ENCODE measurements at places on chromosomes 3 and 15.

GRCh38 chr3:133882986-133883586 lies 12.6 kb downstream of the RAB6B start:
- no peak for DNase-seq

GRCh38 chr3:162092751-162093150 lies 596.1 kb downstream of the OTOL1 start:
- no peak for DNase-seq

DNA sequence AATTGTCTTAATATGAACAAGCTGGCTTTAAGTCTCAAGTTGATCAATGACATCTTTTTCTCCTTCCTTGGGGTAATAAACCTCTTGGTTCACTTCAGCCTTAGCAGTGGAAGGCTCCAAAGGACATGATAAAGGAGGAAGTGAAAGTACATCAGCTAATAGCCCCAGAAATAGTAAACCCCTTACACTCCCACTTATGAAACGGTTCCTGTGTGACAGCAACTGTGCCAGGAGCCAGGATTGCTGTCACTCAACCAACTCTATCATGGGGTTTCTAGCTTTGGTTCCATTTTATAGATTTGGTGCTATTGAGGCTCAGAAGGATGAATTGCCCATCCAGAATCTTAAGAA lies 216.7 kb downstream of the ABHD5 start:
- DNase-seq, result no peak

DNA sequence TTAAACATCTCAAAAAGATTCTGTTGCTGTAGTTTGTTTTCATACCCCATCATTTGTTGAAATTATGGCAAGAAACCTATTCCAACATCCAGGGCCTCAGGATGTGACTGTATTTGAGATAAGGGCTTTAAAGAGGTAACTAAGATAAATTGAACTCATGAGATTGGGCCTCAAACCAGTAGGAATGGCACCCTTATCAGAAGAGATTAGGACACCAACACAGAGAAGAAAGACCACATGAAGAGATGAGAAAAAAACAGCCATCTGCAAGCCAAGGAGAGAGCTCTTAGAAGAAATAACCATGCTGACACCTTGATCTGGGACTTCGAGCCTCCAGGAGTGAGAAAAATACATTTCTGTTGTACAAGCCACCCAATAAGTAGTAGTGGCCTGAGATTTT lies 157.7 kb downstream of the CGGBP1 start:
- no peak for DNase-seq

DNA sequence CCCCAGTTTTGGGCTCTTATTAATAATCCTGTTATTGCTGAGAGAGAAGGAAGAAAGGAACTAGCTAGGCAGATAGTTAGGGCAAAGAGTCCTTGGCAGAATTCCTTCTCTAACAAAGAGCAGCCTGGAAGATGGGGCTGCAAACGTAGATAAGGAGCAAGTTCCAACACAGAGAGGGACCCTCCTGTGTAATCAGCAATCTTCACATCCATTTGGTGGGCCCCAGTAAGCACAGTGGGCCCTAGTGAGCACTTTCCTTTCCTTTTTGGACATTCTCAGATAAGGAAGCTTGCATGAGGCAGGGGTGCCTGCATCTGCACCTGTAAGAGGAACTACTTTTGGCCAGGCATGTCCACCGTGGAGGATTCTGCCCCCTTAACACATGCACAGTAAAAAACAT lies 119.6 kb upstream of the SGO1 start:
- DNase-seq, result no peak

GRCh38 chr3:8879347-8879944 lies 83.8 kb downstream of the RAD18 start:
- DNase-seq, result no peak

GRCh38 chr15:38454696-38455090 lies 766 bp downstream of the FAM98B start:
- DNase-seq, result no peak

- DNase-seq, result no peak
These were observed 19.1 kb downstream of the GPR160 start for GRCh38 chr3:170056710-170057454.

GRCh38 chr15:80832686-80833085 lies 53.5 kb downstream of the CEMIP start:
- DNase-seq, result no peak

GRCh38 chr3:45870099-45870498 lies 16.2 kb upstream of the CCR9 start:
- DNase-seq, result peak; percentile 48

DNA sequence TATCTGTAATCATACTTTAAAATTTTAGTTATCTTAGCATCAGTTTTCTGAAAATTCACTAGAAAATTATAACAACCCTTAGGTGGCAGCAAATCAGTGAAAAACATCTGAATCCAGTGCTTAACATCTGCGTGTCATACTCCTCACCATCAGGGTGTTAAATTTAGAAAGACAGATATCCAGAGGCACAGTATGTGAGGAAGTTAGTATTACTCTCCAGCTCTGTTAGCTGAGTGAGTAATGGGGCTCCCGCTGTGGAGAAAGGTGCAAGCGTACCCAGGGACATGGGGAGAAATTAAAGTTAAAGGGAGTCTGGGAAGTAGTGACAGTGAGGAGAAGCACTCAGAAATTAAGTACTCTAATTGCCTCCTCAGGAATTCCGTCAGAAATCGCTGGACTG lies 50.9 kb downstream of the CEP63 start:
- DNase-seq, result no peak

- DNase-seq, result no peak
These were observed 21.6 kb upstream of the RARRES1 start for GRCh38 chr3:158753854-158754253.
